ENCODE measurements at places on chromosomes 2 and 18.

DNA sequence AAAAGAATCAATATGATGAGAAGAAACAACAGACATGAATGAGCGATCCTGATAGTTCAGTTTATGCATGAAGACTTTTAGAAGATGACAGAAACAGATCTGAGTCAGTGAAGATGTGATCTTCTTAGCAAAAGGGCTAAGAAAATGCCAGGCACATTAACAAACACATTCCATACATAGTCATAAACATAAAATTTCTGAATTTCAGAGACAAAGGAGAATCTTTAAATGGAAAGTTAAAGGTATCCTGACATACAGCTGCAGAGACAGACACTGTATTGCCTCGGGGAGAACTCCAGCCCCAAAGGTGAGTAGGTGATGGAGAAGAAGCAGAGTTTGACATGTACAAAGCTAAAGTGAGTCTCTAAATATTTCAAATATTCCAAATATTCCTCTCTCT lies 40.6 kb upstream of the FN1 start:
- peak; percentile 70 for DNase-seq

DNA sequence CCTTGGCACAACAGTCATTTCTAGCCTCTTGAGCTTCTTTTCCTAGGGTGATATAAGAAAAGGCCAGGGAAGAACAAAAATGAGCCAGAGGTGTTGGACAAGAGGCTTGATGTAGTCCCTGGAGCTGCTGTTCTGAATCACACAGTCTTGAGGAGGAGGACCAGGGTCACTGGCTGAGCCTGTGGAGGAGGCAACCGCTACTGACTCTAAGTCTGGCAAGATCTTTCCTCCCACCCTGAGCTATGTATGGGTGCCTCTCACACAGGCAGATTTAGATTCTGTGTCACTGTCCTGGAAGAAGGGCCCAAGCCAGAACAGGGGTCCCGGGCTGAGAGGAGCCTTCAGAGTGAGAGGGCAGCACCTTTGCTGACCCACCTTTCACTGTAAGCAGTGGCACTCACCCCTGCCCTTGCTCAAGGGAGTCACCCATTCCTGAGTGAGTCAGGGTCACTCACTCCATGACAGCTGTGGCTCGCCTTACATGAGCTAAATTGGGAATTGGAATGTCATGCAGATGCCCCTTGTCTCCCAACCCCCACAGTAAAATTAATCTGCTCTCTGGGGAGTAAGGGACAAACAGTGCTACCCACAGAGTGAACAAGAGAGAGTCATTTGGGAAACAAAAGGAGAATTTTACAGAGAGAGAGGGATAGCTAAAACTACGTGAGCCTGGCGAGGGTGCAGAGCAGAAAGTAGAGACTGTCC lies at the start of gene TRIM54:
Gene TRIM54, plus strand, starts transcription at position 575 of the 705 bp plus-strand sequence. CDS start 303 bp downstream, outside the sequence.
- DNase-seq: no peak

DNA sequence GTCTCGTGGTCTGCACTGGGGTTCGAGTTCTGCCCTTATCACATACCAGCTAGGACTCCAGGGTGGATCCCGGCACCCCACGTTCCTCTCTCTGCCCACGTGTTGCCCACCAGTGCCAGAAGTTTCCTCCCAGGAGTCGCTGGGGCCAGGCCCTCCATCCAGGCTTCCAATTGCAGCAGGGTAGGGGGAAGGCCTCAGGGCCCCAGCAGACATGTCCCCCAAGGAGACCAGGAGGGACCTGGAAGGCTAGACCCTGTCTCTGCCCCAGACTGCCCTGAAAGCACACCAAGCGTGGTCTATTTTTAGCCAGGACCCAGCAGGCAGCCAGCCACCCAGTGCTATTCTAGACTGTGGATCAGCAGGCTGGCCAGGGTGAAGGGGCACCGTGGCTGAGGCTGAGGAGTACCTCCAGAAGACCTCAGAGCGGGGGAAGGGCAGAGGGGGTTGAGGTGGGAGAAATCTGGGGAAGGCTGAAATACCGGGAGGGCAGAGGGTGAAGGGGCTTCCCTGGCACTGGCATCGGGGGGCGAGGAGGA lies 18.8 kb upstream of the TNS1 start:
- no peak for DNase-seq

DNA sequence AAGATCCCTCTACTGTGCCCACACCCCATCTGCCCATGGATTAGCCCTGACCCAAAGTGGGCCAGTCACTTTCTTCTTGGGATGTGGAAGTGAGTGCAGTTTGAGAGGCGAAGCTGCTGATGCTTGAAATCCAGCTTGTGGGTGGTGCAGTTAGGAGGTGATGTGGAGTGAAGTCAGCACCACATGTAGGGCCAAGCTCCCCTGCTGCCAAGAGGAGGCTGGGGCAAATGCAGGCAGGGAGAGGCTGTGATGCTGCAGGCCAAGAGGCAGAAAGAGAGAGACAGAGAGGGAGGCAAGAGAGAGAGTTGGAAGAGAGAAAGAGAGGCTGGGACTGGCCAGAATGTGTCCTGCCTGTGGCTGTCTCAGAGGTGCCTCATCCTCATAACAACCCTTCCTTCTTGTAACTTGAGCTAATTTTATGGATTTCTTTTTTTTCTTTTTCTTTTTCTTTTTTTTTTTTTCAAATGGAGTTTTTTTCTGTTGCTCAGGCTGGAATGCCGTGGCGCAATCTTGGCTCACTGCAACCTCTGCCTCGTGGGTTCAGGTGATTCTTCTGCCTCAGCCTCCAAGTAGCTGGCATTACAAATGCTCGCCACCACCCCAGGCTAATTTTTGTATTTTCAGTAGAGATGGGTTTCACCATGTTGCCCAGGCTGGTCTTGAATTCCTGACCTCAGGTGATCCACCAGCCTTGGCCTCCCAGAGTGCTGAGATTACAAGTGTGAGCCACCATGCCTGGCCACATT lies 35.3 kb upstream of the CAB39 start:
- peak; percentile 49 for DNase-seq

DNA sequence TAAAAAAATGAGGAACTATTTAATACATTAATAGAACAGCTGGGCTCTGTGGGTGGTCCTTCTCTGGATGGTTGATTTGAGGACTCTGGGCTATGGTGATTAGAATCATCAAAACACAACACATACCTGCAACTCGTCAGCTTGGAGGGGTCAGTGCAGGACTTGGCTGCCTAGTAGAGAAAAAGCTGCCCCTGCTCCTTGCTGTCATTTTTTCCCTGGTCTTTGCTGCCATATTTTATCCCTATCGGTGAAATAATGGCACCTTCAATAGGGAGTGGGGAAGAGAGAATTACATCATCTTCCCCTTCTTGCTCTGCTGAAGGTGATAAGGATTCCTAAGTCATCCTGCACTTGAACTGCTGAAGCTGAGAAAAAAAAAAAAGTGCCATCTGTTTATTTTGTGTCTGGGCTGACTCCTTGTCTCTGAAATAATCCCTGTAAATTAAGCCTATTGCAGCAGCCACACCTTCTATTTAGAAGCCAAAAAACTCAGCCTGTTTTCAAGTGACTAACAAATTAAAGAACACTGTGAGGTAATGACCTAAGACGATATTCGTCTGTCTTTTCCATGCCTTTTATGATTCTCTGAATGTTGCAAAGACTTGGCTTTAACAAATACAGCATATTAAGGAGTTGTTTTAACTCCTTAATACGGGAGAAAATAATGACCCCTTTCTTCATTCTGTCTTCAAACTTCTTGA lies 89.3 kb downstream of the ACVR1 start:
- no peak for DNase-seq

Data from choroid plexus epithelial cell (primary cell).